Activated CD8-positive, alpha-beta memory T cell treated with anti-CD3 and anti-CD28 coated beads, Interleukin-2, amount 10 ng/mL, durations not matched to agents 7 days and 5 days (primary cell): ENCODE measurements at places on chromosomes 13 and 19.

DNA sequence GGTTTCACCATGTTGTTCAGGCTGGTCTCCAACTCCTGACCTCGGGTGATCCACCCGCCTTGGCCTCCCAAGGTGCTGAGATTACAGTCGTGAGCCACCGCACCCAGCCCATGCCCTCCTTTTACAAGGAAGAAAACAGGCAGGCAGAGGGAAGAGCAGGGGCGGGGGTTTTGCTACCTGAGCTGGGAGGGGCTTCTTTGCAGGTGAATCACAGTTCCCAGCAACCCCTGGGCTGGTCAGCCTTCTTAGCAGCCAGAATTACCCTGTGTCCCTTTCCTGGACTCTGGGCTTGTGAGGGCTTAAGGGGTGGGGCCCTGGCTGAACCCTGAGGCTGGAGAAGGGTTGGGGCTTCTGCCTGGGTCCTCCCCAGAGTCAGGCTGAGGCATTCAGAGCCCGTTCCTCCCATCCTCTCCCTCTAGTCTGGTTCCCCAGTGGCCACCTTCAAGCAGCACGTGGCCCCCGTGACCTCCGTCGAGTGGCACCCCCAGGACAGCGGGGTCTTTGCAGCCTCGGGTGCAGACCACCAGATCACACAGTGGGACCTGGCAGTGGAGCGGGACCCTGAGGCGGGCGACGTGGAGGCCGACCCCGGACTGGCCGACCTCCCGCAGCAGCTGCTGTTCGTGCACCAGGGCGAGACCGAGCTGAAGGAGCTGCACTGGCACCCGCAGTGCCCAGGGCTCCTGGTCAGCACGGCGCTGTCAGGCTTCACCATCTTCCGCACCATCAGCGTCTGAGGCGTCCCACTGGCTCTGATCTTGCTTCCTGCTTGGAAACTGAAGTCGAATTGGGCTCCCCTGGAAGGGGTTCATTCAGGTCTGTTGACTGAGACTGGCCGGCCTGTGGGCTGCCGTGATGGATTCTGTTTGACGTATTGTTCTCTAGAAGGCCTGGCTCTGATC, 2.8 kb upstream of the KCNJ14 start:
- DNase-seq = no peak

DNA sequence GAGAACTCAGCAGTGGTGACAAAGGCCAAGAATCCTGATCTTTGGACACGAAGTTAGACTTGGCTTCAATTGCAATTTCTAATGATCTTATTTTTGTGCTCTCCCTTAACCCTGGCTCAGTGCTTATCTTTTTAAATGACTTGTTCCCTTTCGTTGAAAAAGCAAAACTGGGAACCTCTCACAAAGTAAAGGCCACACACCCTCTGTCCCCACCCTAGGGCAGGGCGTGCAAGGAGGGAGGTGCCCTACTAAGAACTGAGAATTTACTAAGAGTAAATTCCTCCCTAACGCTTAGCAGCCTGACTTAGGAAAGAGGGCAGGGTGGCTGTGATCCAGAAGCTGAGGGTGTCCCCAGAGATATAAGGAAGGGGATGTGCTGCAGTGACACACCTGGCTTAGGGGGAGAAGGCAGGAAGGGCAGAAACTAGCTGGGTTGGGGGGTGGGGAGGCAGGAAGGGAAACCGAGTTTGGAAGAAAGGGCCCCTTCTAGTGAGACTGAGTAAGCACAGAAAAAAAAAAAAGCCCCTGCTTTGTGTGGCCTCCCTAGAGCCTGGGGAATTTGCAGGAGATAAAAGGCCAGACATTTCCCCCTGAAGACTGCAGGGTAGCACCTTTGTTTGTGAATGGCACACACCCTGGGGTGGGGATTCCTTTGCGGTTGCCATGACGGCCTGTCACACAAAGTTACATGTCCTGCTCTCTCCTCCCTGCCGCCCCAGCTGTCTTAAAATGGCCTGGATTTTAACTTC, 435.1 kb downstream of the EFNB2 start:
- no peak for DNase-seq

DNA sequence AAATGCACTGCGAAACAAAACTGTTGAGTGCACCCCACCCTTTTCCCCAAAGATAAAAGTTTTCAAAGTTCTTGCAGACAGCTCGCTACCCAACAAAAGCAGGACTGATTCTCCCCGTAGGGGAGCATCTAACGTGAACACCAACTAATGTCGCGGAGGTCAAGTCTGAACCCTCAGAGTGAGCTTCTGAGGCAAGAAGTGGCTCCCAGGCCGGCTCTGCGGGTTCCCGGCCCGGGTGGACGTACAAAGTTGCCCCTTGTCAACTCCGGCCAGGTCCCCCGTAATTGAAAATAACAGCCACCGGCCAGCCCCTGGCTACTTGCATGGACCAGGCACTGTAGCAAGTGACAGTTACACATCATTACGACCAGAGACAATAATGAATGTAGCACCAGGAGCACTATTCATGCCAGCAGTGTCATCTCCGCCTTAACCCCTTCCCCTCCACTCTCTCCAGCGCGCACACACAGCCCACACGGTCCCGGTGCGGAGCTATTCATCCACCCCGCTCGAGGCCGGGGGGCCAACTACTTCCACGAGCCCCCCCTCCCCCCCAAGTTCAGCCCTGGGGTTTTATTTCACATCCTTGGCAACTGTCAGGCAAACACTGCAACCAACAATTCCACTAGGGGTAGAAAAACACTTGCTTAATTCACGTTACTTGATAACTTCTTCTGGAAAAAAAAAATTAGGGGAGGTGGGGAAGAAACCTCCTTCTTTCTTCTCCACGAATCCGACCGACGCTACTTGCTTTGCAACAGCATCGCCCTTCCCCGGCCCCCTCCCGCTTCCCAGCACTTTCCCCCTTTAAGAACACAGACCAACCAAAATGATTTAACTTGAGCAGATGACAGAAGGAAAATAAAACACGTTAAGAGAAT, 1.2 kb downstream of the KLF12 start:
- DNase-seq = peak; percentile 64

GRCh38 chr13:40355126-40355724, 311.2 kb downstream of the FOXO1 start:
- DNase-seq = no peak

- DNase-seq = peak; percentile 42
These were observed 54.0 kb upstream of the IRS2 start for GRCh38 chr13:109840201-109840892.

GRCh38 chr13:48304143-48304876, 759 bp downstream of the RB1 start:
- peak; percentile 60 for DNase-seq
